ENCODE measurements at places on chromosomes 13 and 19.
A peak's percentile ranks its signal among the peaks of the same experiment; 100 is the strongest.

GRCh38 chr19:11458236-11458900 lies 22.5 kb downstream of the ELAVL3 start:
- no peak for DNase-seq

GRCh38 chr13:109836629-109837607 lies 50.5 kb upstream of the IRS2 start:
- no peak for DNase-seq

DNA sequence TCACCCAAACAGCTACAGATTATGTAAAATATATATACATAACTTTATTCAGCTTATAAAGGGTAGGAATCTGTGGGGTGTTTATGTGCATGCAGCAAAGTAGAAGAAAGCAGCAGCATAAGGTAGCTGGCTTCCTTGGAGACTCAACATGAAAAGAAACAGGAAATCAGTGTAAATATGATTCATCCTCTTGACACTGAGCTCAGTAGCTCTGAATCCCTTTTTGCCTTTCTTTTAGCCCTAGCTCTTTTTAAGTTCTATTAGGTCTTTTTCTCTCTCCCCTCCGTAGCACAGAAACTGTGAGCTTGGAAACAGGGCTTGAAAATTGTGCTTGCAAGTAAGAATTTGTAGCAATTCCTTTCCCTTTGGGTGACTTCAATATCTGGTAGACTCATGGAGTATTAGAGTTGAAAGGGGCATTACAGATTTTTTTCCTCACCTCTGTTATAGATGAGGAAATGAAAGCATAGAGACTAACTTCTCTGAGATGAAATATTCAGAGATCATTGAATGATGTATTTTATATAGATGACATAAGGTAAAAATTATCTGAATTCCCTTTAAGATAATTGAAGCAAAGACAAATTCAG lies 314.4 kb downstream of the PCDH9 start:
- DNase-seq = no peak

- no peak for DNase-seq
Observed at GRCh38 chr13:79709471-79709870, 228.5 kb downstream of the NDFIP2 start.

- no peak for DNase-seq
Observed at GRCh38 chr19:30069535-30070197, 127.6 kb downstream of the URI1 start.

DNA sequence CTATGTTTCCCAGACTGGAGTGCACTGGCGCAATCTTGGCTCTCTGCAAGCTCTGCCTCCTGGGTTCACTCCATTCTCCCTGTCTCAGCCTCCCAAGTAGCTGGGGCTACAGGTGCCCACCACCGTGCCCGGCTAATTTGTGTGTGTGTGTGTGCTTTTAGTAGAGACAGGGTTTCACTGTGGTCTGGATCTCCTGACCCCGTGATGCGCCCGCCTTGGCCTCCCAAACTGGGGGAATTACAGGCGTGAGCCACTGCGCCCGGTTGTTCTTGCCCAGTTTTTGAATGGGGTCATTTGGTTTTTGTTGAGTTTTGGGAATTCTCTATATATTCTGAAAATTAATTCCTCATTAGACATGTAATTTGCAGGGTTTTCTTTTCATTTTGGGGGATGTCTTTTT lies 238.4 kb upstream of the PRR20A start:
- no peak for DNase-seq

DNA sequence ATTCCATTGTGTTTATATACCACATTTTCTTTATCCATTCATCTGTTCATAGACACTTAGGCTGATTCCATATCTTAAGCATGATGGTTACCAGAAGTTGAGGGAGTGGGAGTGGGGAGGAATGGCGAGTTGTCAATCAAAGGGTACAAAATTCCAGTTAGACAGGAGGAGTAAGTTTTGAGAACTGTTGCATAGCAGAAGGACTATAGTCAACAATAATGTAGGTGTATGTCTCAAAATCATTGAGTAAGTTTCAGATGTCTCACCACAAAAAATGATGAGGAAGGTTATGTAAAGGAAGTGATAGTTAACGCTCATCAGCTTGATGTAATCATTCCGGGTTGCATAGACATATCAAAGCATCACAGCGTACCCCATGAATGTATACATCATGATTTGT lies 4.6 kb upstream of the UBL3 start:
- no peak for DNase-seq

GRCh38 chr19:48933382-48933932 lies at the start of gene DHDH:
DHDH (plus strand) TSS chr19:48933699; CDS start chr19:48933722, 23 bp downstream.
- DNase-seq = peak; percentile 85

- DNase-seq = no peak
Observed at GRCh38 chr19:16671652-16672274, 10.8 kb downstream of the TMEM38A start.

DNA sequence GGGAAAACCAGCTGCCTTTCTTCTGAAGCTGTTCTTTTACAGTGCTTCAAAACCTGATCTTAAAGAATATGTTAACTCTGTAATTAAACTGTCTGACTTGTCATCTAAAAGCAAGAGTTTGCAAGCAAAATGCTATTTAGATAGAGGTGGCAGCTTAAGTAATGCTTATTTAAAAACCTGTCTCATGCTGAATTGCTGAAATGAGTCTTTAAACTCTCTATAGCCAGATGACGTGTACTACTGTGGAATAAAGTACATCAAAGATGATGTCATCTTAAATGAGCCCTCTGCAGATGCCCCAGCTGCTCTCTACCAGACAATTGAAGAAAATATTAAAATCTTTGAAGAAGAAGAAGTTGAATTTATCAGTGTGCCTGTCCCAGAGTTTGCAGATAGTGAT lies 22.9 kb downstream of the ITM2B start:
- no peak for DNase-seq

- DNase-seq = no peak
Observed at GRCh38 chr19:45785781-45786532, 3.7 kb upstream of the DMPK start.

DNA sequence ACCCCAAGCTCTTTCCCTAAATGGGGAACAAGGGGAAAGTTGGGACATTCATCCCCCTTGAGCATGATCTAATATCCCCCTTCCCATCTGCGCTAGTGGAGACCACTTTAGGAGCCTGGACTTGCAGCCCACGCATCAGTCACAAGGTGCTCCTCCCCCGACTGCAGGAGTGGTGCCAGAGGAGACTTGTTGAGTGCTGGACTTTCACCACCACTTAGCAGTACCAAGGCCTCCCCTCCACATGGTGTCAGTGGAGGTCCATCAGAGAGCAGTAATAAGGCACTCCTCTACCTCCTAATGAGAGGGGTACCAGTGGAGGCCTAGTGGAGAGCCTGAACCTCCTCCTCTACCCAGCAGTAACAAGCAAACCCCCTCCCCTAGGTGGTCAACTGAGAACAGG lies 22.5 kb downstream of the CAB39L start:
- DNase-seq = peak; percentile 11

GRCh38 chr19:50315773-50316448 lies 13.3 kb downstream of the KCNC3 start:
- no peak for DNase-seq

DNA sequence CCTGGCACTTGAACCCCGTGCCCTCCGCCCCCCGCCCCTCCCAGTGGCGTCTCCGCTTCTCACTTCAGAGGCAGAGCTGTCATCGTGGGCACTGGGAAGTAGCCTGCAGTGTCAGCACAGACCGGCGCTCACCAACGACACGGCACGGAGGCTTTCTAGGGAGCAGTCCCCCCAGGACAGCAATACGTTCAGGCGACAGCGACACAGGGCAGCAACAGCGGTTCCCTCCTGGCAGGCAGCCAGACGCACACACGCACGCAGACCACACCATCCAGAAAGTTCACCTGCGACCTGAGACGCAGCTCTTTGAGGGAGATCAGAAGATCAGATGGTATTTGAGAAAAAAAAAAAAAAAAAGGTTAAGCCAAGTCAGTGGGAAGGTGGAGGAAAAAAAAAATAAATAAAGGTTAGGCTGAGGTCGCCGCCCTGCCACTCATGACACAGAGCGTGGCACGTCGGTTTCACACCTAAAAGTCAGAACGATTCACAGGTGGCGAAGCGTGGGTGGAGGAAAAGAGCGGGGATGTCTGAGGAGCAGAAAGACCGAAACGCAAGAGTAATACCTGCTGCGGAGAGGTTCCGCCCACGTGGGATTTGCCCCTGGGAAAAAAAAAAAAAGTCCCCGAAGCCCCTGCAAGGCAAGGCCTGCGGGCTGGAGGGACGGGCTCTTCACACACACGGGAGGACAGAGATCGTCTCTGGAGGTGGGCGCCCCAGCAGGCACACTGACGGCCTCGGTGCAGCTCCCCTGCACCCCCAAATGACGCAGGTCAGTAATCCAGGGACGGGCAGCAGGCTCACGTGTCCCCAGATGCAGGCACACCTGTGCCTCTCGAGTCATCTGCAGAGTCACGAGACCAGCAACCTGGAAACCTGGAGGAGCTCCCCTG lies 94.5 kb downstream of the GNG7 start:
- peak; percentile 78 for DNase-seq

DNA sequence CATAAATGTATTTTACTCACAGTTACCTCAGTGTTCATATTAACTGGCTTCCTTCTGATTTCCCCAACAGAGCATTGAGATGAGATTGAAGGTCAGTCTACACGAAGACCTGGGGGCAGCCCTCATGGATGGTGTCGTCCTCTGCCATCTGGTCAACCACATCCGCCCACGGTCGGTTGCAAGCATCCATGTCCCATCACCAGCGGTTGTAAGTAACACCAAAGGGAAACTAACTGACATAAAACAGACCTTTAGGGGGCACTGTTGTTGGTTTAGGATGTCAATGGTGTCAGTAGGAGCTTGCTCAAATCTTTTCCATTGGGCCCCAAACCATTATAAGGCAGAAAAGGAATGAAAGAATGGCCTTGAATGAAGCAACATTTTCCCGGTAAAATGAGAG lies 68.2 kb downstream of the ESD start:
- DNase-seq = no peak

GRCh38 chr19:57031106-57031505 lies 88.7 kb upstream of the USP29 start:
- no peak for DNase-seq

- DNase-seq = no peak
Observed at GRCh38 chr19:33251076-33251475, 25.4 kb upstream of the SLC7A10 start.

GRCh38 chr13:98032168-98032567 lies 78.7 kb downstream of the IPO5 start:
- DNase-seq = no peak

DNA sequence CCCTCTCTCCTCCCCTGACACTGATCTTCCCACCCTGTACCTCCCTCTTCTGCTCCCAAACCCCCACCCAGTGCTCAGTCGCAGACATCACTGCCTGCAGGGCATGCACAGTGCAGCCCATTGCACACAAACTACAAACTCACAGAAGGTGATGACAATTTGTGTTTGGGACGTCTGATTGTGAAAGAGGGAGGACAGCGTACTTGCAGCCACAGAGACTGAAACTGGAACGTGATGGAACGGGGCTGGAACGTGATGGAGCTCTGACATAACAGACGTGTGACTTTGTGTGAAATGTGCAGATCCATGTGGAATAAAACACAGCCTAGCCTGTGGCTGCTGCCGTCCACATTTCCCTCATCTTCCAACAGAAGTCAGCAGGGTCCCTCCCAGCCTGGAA lies 57.3 kb upstream of the CEACAM8 start:
- DNase-seq = no peak

DNA sequence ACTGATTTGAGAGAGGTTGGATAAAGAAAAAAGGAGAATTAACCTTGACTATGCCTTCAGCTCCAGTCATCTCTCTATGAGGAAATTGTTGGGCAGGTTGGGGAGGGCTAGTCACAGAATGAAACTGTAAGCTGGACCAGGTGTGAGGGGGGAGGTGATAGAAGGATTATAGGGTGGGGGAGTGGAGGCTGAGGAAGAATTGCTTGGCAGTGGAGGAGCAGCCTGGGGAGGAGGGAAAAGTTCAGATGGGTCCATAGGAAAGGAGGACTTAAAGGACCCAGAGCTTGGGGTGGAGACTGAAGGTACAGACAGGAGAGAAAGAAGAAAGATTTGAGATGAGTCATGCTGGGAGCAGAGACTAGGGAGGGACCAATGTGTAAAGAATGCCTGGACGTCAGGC lies 8.2 kb upstream of the ZNF431 start:
- DNase-seq = no peak

GRCh38 chr19:43504426-43505185 lies at the start of gene PHLDB3:
PHLDB3 (minus strand) TSS chr19:43504746; CDS start chr19:43504118, 628 bp downstream.
- peak; percentile 41 for DNase-seq

GRCh38 chr19:48120505-48120904 lies 9.9 kb upstream of the PLA2G4C start:
- no peak for DNase-seq

DNA sequence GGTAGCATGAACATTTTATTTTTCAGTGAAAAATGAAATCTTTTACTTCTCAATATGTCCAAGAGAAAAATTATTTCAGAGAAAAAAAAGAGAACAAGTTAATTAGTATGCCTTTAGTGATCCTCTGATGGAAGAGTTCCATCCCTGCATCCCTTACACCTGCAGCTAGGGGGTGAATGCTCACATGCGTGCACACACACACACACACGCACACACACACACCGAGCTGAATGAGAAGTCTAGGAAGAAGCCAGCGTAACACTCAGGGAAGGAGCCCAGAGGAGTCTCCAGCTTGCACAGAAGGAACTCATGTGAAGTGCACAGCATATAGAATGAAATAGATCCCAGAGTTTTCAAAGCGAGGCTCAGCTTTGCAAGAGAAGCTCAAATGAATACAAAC lies 510.5 kb downstream of the IRS2 start:
- no peak for DNase-seq

DNA sequence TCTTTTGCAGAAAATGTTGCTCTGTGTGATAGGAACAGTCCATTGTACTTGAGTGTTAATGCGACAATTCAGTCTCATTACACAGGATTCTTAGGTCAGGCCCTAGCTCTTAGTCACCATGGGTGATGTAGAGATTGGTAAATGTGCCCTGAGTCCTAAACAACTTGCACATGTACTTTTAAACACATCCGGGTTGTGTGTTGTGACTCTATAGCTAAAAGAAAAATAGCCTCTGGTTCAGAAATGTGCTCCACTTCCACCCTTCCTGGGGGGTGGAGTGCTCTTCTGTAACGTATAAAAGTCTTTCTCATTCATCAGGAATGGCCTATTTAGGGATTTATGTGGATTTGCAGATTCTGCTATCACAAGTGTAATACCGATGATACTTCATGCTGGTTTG lies 5.2 kb downstream of the SPATA13 start:
- no peak for DNase-seq

DNA sequence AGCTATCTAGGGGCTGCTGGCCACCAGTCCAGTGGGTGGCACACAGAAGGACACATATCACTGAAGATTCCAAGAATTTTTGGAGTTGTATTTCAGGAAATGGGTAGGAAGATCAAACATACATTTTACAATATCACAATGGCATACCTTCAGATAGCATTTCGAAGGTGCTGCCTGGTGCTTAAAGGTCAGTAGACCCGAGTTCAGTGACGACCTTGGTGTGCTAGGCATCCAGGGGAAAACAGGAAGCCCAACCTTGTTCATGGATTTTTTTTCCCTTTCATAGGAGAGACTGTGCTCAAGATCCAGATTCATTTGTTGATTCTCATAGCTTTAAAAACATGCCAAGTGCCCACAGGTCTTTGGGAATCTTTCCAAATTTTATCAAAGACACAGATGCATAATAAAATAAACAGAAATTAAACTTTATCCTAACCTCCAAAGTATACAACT lies 51.0 kb upstream of the RCBTB2 start:
- no peak for DNase-seq
